T-helper 17 cell (primary cell): ENCODE measurements at places on chromosomes 6 and 20.

GRCh38 chr6:13698715-13699114 is 12.9 kb downstream of the RANBP9 start:
- DNase-seq, result no peak

DNA sequence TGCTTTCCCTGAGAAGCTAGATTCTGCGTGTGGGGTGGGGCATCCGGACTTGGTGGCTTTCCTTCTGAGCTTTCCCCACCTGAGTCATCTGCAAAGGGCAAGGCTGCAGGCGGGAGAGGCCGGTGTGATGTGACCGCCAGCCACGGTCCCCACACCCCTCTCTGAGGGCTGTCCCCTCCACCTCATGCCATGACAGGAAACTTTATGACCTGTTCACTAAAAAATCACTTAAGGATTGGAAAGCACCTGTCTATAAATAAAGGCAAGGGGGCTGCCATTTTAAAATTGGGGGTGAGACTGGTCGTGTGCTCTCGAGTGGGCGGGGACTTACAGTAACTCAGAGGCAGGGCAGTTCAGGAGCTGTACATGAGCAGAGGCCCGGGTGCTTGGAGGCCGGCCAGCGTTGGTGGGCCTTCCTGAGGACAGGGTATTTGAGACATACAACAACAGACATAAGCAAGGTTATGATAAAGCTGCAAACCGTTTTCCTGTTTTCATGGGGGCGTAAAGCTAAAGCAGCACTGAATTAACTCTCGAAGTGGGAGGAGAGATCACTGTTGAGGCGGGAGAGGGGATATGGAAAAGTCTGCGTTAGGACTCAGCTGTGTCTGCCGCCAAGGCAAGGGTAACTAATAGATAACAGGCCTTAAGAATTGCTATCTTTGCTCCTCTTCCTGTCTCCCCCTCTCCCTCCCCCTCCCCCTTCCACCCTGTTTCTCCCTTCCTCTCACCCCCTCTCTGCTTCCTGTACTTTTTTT is 16.1 kb upstream of the SERPINB1 start:
- DNase-seq, result no peak

DNA sequence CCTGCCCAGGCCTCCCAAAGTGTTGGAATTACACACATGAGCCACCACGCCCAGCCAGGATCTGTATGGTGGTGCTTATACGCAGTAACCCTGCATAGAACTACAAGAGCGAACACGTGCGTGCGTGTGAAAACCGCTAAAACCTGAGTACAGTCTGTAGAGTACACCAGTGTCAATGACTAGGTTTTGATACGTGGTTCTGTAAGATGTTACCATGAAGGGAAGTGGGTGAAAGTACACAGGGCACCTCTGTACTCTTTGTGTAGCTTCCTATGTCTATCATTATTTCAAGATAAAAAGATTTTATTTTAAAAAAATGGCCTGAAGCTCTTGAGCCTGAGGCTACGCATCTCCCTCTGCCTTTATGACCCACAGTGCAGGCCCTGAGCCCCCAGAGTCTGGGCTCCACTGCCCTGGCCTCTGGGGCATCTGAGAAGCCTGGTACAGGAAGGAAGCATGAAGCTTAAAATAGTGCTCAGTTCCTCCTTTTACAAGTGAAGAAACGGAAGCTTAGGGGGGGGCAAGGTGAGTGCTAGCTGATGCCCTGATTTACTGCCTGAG is 21.6 kb downstream of the LY86 start:
- DNase-seq, result no peak

DNA sequence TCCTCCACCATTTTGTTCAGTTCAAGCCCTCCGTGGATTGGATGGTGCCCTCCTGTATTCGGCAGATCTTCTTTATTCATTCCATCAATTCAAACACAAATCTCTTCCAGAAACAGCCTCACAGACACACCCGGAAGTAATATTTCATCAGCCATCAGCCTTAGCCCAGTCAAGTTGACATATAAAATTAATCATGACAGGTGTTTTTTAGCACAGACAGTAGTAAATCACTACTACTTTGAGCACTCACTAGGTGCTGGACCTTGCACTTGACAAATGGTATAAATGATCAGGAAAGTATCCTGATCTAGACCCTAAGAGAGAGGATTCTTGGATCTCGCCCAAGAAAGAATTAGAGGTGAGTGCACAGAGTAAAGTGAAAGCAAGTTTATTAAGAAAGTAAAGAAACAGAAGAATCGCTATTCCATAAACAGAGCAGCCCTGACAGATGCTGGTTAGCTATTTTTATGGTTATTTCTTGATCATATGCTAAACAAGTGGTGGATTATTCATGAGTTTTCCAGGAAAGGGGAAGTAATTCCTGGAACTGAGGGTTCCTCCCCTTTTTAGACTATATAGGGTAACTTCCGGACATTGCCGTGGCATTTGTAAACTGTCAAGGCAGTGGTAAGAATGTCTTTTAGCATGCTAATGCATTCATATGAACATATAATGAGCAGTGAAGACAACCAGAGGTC is 194.6 kb upstream of the LAMP5 start:
- no peak for DNase-seq

GRCh38 chr6:33641144-33641543 is 20.0 kb downstream of the ITPR3 start:
- no peak for DNase-seq

DNA sequence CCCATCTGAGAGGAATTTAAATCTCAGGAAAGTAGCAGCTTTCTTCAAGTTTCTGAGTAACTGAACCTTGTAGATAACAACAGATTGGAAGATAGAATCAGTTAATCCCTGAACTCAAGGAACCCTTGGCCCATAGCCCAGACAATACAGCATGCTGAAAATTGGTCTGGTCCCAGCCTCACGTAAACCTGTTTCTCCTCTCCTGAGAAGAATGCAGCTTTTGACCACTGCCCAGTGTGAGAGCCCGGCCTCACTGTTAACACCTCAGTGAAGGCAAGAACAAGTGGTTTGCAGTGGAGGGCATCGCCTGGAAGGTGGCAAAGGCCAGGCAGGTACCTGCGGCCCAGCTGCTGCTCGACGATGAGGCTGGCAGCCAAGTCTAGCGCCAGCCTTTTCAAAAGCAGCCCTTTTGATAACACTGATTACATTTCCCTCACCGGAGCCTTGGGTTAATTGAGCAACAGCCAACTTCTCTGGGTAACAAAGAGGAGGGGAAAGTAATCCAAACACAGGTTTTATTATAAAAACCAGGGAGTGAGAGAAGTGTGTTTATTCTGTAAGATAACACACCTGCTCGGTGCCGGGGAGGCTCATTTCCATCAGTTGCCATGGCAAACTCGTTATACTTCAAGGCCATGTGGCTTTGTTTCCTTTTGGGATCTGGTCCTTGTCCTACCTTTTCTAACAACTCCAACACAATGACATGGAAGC is 54.0 kb downstream of the TRAF3IP2 start:
- no peak for DNase-seq

DNA sequence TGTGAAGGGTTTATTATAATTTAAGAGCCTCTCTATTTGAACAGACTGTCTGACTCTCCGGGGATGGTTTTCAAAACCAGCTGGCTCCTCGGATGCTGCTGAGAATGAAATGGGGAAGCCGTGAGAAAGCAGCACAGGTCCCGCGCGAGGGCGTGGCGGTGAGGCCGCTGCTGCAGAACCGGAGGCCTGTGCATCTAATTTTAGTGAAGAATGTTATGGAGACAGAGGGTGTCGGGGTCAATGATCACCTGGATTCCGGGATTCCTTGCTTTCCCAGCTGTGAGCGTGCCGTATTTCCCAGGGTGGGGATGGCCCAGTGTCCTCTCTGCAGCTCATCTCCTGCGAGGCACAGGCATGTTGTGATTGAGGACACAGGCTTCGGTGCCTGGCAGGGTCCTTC is 348.0 kb downstream of the CDH4 start:
- DNase-seq, result no peak

GRCh38 chr6:159106627-159107241 is 61.9 kb upstream of the TAGAP start:
- DNase-seq, result peak; percentile 90

DNA sequence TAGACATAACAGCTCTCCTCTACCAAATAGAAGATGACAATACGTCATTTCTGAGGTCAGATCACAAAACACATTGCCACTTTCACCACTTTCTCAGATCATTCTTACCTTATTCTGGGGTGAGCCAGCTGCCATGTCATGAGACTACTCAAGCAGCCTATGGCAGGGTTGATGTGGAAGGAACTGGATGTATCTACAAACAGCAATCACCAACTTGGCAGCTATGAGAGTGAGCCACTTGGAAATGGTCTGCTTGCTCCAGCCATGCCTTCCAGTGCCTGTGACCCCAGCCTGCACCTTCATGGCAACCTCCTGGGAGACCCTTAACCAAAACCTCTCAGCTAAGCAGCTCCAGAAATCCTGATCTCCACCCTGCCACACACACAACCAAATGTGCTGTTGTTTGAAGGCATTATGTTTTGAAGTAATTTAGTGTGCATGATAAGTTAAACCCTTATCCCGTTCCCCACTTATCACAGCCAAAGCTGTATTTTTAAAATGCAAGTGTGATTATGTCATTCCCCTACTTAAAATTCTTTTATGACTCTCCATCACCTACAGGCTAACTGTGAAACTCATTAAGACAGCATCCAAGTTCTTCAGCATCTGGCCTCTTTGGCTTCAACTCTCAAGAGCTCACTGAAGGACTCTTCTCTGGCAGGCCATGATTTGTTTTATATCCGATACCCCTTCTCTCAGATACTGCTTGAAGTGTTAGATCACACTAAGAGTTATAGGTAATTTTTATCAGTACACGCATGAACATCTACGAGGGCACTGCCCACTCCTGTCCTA is 150.6 kb downstream of the LY86 start:
- no peak for DNase-seq

DNA sequence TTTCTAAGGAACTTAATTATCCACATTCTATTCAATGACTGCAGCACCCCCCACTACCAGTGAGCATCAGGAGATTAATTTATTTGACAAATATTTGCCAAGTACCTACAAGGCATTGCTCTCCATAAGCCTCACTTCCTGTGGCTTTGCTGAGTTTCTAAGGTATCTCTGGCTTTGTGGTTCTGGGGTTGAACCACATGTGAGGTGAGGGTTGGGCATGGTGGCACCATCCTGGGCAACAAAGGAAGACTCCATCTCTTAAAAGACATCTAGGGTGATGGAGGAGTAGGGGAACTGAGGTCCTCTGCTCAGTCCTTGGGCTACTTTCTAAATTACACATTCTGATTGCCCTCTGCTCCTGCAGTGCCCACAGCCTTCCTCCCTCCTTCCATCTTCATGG is 25.5 kb upstream of the WFDC2 start:
- DNase-seq, result no peak

GRCh38 chr6:19837511-19838441 is 606 bp downstream of the ID4 start:
- no peak for DNase-seq

DNA sequence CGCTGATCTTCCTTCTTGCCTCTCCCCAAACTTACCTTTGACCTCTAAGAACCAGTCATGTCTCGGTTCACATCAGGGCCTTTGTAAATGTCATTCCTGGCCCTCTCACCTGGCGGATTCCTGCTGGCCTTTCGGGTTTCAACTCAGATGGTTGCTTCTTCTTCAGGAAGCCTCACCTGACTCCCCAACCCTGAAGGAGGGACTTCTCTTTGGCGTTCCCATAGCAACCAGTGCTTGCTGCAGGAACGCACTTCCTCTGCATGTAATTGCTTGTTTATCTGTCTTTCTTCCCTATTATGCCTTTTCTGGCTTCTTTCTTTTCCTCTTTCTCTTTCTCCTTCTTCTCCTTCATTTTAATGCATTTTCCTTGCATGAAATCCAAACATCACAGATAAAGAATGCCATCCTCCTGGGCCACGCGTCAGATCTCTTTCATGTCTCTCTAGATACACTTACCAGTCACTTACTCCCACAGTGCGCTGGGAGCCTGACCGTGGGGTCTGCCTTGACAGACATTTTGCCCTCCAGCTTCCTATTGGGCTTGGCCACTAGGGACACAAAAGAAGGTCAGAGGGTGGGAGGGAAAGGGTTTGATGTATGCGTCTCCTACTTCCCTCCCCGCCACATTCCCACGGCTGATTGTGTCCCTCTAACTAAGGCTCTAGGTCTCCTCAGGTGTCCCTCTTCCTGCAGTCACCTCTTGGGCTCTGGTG is 295.7 kb upstream of the TSHZ2 start:
- no peak for DNase-seq

DNA sequence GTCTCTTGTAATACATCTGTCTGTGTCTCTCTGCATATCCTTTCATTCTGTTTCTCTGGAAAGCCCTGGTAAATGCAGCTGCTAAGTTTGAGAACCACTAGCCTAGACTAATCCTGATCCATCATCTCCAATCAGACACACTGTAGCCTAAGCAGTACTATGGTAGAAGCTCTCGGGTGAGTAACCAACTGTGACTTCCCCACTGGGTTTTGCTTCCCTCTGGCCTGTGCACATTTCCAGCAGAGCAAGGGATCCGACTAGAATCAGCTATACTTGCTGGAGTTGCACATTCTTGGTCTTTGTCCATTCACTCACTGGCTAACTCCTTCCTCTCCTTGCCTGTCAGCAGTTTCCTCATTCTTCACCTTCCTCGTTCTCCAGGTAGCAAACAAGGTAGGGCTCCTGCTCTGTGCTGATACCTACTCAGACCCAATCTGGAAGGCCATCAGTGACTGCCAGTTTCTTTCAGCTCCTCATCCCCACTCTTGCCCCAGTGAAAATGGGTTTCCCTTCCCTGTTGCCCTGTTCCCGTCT is 184.2 kb downstream of the PLCB4 start:
- DNase-seq, result no peak

GRCh38 chr6:166454692-166455515 is 72.2 kb upstream of the MPC1 start:
- no peak for DNase-seq

GRCh38 chr6:105890521-105891244 is 195.5 kb upstream of the PRDM1 start:
- no peak for DNase-seq

DNA sequence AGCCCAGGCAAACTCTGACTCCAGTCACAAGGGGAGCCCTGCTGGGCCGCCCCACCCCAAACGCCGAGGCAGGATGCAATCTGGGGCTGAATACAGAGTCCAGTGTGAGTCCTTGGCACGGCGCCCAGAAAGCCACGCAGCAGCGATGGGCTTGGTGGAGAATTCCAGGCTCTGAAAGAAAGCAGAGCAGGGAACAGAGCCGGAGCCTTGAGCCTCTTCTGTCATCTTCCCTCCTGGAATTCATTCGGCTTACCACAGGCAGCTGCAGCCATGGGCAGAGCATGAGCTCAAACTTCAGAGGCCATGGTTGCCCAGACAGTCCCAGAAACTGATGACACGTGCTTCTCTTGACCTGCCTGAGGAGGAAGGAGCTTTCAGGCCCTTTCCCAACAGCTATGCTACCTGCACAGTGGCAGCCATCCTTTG is 441.1 kb upstream of the JARID2 start:
- no peak for DNase-seq
